ENCODE measurements at places on chromosomes 7 and 10.

DNA sequence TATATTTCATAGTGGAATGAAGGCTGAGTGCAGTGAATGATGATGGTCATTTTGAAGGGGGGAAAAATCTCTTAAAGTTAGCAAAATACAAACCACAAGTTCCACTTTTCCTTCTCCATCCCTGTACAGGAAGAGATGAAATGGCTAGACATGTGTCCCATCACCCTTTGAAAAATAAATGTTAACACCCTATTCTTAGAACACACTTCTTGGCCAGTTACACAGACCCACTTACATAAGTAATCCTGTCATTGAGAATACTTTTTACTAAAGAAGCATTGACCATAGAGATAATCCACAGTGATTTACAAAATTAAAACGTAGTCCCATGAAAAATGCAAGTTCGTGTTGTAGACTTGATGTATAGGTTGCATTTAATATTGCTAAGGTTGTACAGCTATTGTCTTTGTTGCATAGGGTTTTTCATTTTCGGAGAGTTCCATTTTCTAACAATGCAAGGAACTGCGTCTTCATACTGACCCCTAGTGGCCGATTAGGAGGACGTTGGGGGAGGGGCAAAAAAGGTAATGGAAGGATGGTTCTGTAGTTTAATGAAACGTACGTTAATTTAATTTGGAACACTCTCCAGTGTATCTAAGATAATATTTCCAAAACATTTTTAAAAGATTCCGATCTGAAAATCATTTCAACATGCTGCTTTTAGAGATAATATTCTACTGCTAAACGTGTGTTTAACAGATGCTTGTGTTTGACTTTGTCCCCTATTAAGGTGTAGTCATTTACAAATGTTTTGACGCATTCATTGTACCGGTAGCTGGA lies 60.9 kb downstream of the ARMC3 start:
- DNase-seq: peak; percentile 91

DNA sequence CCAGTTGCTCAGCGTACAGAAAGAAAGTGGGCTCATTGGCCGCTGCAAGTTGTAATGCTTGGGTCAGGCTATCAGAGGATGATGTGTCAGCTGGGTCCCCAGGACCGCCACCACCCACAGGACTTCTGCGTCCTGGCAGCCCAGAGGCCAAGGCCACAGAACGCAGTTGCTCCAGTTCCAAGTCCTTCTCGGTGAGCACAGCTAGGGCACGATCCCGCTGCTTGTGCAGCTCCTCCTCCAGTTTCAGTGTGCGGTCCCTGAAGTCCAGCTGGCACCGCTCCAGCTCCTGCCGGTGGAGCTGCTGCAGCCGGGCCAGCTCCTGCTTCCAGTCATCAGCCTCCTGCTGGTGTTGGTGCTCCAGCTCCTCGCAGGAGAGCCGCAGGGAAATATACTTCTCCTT lies 3.0 kb downstream of the GCC1 start:
- peak; percentile 6 for DNase-seq

GRCh38 chr10:120455004-120455403 lies 2.0 kb upstream of the PLPP4 start:
- DNase-seq: no peak

DNA sequence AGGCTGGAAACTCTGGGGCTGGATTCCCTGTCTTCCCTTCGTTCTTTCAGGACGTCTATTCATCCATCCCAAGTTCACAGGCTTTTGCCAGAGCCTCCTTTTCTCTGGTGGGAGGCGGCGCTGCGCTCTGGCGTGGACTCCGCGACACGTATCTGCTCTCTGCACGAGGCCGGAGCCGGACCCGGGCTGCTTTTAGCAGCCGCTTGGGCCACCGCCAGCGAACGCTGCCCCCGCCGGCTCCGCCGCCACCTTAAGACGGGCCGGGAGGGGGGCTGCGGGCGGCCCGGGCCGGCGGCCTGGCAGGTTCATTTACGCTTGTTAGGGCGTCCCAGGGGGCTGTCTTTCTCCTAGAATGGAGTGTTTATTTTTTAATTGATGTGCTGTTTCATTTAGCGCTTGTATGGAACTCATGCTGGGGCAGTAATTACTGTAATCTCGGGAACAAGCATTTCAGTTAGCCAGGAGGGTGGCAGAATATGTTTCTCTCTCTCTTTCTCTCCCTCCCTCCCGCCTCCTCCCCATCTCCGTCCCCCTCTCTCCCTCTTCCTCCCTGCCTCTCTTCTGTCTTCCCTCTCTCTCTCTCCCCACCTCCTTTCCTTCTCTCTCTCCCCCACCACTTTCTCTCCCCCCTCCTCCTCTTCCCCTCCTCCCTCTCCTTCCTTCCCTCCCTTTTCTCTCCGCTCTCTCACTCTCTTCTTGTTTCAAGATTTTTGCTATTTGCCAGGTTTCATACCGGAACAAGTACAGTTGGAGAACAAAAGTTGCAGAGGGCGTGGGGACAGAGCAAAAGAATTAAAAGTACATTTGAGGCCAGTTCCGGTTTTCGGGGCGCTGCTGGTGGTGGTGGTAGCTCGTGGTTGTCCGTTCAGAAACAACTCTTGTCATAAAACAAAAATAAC lies 1.3 kb upstream of the FZD8 start:
- no peak for DNase-seq

DNA sequence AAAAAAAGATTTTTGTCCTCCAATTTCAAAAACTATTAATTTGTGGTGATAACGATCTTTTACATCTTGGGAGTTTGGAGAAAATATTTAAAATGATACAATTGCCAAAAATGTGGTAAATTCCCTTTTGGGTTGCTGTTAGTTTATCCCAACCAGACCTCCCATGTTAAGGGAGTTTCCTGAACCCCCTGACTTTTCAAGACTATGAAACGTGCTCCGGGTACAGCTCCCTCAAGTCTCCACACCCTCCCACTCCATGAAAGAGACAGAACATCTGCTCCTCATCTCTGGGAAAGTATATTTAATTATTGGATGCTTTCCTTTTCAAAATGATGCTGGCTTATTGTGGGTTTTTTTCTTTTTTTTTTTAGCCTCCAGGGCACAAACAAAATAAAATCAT lies 534.6 kb upstream of the NRP1 start:
- DNase-seq: no peak

DNA sequence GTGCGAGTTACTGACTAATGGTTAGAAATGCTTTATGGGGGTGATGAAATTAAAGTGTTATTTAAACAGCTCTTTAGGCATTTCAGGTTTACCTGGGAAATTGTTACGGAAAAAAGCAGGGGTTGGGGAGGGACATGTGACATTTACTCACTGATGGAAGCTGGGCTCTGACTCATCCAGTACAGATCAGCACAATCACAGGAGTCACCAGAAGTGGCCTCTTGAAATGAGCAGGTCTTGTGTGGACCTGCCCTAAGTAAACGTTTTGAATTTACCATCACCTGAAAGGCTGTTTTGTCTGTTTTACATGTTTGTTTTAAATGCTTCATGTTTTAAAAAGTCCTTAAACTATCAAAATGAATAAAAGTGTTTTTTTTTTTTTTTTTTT lies 2.3 kb downstream of the GLRX3 start:
- DNase-seq: no peak

- DNase-seq: no peak
Measured at GRCh38 chr7:28405662-28406061, 6.7 kb upstream of the CREB5 start.

- no peak for DNase-seq
Measured at GRCh38 chr10:117728087-117728486, 185.5 kb downstream of the EMX2 start.

- DNase-seq: no peak
Measured at GRCh38 chr7:73978661-73979563, 49.1 kb upstream of the ELN start.

- no peak for DNase-seq
Measured at GRCh38 chr10:48598243-48598935, 6.5 kb downstream of the ARHGAP22 start.

GRCh38 chr10:61960396-61961120 lies 59.1 kb downstream of the ARID5B start:
- DNase-seq: no peak

GRCh38 chr10:108424656-108425055 lies 1260.2 kb upstream of the SORCS1 start:
- DNase-seq: no peak

- DNase-seq: no peak
Measured at GRCh38 chr7:38830826-38831225, 78.2 kb downstream of the VPS41 start.

DNA sequence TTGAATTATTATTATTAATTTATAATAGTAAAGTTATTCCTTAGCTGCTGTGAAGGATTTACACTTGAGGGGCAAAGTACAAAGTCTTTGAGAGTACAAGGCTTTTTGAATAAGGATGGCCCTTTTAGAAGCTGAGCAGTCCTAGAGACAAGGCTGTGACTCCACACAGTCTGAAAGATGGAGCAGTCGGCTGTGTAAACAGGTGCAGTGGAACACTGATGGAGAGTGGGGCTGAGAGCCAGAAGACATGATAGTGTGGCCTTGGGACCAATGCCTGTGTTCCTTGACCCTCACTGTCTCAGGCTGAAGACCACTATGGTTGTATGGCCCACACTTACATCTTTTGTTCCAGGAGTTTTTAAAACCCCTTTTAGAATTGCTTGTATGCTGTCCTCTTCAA lies 311.2 kb upstream of the PHF14 start:
- DNase-seq: no peak

GRCh38 chr7:49775949-49776443 lies 2.6 kb downstream of the VWC2 start:
- DNase-seq: no peak

DNA sequence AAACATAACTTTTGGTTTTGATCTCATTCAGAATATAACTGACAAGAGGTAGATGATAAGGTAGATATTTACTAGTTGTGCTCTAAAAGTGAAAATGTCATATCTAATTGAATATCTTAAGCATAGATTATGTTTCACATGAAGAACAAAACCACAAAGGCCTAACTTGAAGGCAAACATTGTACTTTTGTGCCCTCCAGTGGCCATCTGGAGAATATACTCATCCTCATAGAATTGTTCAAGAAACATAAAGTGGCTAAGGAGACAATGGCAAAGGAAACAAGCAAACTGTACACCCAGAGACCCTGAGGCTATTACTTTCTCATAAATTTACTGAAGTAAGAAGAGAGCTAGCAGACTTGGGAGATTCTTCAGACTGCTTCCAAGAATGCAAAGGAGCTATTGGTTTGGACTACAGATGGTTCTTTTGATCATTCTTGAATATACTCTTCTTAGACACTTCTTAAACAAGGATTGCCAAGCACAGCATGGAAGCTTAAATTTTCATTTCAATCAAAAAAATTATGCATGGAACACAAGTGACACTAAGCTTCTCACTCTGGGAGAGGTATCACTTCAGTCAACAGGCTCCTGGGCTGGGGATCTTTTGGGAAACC lies 98.2 kb upstream of the DKK1 start:
- DNase-seq: peak; percentile 62

DNA sequence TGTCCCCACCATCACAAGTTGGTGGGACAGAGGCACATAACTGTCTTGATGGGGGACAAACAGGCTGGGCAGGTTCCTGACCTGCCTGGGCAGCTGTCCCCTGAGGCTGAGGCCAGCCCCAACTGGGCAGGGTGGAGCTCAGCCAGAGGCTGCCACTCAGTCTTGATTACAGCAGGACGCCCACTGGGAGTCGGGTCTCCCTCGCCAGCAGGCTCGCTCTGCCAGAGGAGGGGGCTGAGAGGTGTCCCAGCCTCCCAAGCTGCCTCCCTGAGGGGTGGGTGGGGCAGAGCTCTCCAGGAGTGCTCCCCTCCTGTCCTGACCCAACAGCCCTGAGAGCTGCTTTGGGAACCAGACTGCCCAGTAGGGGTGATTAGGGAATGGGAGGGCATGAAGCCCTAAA lies 1.8 kb upstream of the CAMK2G start:
- no peak for DNase-seq

- no peak for DNase-seq
Measured at GRCh38 chr7:135390829-135391228, 119.1 kb downstream of the CNOT4 start.

GRCh38 chr7:85714951-85715350 lies 528.1 kb upstream of the SEMA3D start:
- no peak for DNase-seq

GRCh38 chr10:23275355-23275754 lies 69.2 kb downstream of the C10orf67 start:
- DNase-seq: no peak

GRCh38 chr7:98285157-98286092 lies 3.9 kb downstream of the BRI3 start:
- no peak for DNase-seq

GRCh38 chr10:96292971-96293920 lies 11.0 kb upstream of the DNTT start:
- DNase-seq: no peak

DNA sequence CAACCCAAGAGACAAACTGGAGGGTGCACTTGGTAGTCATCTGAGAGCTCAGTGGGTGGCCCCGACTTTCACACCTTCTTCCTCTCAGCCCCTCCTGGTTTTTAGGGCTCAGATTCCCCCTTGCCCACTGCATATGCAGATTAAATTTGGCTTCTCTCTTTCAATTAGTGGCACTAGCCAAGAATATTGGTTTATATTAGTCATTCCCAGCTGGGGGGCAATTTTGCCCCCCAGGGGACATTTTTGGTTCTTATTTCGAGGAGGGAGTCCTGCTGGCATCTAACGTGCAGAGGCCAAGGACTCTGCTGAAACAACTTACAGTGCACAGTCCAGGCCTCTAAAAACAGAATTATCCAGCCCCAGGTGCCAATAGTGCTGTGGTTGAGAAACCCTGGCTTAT lies 216.0 kb downstream of the RPS24 start:
- DNase-seq: no peak

- DNase-seq: peak; percentile 84
Measured at GRCh38 chr10:72248468-72249151, 25.1 kb upstream of the DDIT4 start.

DNA sequence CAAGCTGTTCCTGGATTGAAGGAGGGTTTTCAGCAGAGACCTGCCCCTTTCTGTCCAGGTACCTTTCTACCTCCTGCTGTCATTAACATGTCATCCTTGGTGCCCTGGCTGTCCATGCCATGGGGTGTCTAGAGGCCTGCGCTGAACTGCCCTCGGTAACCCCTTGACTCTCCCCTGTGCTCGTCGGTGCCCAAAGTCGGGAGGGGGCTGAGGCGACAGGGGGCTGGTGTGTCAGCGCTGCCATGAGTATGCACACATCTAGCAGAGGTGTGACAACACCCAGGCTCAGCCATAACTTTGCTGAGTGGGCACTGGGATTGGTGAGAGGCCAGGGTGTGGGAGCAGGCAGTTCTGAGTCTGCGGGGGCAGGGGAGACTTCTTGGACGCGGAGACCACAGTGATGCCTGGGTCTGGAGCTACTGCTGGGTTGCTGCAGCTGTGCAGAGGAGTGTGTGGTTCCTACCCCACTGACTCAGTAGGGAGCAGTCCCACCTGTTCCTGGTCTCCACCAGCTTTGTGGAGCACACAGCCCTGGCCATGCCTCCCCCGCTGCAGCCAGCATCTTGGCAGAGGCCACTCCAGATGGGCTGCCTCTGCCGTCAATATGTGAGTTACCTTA lies 376.2 kb upstream of the SEMA3C start:
- no peak for DNase-seq

DNA sequence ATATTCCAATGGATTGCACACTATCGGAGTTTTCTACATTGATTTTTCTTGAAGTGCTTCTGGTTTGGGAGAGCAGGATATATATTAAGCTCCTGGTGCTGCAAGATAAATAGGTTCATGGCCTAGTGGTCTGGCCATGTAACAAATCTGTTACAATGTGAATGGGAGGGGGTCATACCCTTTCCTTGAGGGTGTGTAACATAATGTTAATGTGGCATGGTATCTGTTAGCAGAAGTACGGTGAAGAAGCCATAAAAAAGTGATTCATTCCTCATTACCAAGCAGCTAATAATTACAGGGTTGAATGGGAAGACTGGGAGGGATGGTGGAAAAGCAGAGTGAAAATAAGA lies 61.2 kb downstream of the INHBA start:
- DNase-seq: no peak

GRCh38 chr10:21976739-21977138 lies 26.8 kb downstream of the DNAJC1 start:
- no peak for DNase-seq

Data from spinal cord (tissue), 10 donors.